ENCODE measurements at places on chromosomes 4 and X. TPM values are rescaled to one million over a fixed set of nuclear protein-coding genes. Genes with fewer than 3 reads are reported as not detected.

SMIM10 gene
- not detected for total RNA-seq

DNA sequence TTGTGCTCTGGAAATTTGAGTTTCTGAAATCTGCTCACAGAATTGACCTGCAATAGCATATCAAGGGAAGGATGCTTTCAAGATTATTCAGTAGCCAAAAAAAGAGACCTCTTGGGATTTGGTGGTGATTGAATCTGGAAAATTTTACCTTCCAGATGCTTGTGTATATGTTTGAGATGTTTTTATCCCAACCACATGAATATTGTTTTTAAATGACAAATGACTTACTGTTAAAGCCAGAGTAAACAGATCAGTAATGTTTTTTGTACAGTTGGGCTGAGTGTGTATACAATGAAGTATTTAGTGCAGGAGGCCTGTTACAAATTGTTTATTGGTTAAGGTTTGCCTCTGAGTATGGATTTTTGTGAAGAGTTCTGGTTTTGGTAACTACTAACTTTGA is 126.5 kb downstream of the CBR4 start:
- DNase-seq = no peak

- no peak for DNase-seq
Measured at GRCh38 chr4:165053645-165054044, at the start of gene TRIM75. Gene TRIM75 (plus strand): TSS chr4:165053866. CDS start chr4:165059148, 5,282 bp downstream.

- no peak for DNase-seq
Measured at GRCh38 chrX:147626605-147627004, 285.1 kb upstream of the FMR1 start.

DNA sequence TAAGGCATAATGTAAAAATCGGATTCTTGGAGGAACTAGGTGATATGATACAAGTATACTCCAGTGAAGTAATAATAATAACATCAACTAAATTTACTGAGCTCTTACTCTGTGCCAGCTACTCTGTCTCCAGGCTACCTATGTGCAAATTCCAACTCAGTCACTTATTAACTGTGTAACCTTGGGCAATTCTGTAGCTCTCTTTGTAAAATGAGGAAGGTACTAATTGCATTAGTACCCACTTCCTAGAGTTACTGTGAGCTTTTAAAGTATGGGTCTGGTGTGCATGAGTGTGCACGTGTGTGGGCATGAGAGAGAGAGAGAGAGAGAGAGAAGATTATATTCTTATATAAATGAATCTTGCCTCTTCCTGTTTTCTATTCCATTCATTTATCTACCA is 169.9 kb downstream of the KCNIP4 start:
- DNase-seq = no peak

SSX1 gene
- not detected for total RNA-seq

MYOZ2 gene
- not detected for total RNA-seq

TMSB15A gene
- not detected for total RNA-seq

DNA sequence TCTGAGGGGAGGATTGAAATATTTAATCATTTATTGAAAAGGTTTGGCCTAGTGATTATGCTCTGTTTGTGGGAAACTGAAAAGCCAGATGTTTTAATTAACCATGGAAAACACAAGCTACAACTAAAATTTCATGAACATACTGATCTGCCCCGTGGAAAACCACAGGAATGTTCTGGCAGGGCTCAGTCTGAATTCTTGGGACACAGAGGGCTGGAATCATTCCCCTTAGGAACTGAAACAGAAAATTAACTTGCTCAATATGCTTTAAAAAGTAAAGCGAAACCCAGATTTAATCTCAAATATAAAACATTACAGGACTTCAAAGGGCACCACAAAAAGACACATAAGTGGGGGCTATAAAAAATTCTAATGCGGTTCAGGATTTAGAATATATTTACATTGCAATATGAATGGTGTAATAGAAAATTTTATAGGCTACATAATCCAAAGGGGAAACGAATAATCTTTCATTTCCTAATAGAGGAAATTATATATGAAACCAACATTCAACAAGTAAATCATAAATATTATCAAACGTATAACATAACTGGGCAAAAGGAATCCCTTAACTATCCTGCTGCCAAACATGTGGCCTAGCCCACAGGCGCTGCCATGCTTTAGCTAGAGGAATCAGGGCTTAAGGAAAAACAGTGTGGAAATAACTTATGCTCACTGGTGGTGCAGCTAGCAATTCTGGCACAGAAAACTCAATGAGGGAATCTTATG is 70.9 kb downstream of the APBB2 start:
- DNase-seq = peak; percentile 63

GRCh38 chr4:108917255-108917654 is 154.4 kb upstream of the ETNPPL start:
- peak; percentile 5 for DNase-seq

DNA sequence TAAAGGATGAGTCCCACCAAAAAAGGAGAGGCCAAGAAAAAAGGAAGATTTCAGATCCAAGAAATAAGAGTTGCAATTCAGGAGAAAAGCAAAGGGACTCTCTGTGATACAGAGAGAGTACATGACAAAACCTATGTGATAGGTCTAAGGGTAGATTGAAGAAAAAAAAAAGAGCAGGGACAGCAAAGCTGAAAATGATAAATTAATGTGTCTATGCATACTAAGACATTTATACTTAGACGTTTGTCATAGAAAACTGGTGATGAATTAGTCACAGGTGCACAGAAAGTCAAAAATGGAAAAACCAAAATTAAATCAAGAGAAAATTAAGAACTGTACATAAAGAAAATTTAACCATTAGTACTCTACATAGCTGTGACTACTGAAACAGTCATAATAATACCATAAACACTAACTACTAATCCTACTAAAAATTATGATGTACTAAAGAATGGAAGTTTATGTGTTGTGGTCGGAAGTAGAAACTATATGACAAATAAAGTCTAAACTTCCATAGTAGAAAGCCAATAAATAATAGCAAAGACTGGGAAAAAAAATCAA is 9.9 kb downstream of the CENPC start:
- no peak for DNase-seq

DNA sequence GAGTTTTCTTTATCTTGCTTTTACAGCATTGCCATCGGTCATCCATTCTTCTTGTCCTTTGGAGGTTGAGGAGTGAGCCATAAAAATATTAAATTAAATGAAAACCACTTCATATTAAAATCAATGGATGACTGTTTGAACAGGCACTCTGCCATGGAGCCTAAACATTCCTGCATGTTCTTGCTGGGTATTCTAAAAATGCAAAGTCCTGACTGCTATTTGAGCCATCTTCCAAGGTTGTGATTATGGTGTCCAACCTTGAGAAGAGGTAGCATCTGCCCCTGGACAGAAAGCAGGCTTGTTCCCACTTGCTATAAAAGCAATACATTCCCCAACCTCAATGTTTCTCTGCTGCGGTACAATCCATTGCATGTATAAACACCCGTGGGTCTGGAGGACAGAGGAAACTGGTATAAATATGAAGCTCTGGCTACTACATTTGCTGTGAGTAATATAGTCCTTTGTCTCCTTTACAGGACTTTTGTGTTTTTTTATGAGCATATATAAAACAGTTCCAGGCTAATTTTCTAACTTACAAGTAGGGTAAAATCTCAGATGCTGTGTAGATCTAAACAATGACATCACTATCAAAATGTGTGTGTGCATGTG is 70.9 kb upstream of the FAT4 start:
- DNase-seq = peak; percentile 41

ADGRG4 gene
- total RNA-seq = not detected

GRCh38 chr4:99411041-99411440 is 24.1 kb downstream of the ADH7 start:
- peak; percentile 55 for DNase-seq

DNA sequence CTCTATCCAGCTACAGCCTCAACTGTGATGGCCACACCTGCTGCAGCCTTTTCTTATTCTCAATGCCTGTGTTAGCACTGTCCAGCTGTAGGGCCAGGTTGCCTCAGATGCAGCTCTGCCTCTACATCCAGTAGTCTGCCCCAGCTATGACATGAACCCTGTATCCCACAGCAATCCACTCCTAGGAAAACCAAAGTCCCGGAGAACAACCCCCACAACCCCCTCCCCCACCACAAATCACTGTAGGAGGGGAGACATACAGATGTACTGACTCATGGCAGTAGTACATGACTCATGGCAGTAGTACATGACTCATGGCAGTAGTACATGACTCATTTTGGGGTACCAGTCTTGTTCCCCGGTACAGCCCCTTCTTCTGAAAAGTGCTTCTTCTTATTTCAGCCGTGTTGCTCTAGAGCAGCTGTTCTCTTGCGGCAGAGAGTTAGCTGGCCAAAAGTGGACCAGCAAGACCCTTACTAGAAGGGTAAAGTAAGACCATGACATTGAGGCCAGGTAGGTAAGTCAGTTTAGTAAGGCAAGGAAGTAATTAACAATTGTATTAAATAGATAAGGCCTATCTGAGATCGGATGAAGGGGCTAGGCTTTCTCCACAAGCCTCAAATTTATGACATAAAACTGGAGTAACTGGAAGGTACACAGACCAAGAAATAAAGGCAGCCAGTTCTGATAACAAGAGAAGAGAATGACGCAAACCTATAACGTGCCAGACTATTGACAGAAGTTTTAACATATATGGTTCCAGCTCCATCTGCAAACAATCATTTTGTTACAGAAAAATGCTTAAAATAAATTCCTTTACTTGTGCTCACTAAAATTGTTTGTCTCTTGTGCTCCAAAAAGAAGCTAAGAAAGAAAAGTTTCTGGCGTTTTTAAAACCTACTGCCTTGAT is 221.4 kb downstream of the TACR3 start:
- peak; percentile 76 for DNase-seq

DNA sequence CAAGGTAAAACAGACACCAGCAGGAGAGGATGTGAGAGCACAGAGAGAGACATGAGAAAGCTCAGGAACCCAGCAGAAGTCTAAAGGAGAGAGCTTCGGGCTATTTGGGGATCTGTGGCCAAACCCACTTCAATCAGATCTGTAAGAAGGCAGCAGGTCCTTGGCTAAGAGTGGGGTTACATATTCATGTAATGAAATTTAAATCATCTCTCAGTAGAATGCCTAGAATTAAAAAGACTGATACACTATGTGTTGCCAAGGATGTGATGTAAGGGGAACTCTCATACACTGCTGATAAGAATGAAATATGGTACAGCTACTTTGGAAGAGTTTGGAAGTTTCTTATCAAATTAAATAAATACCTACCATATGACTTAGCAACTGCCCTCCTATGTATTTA is 35.8 kb downstream of the PDE5A start:
- no peak for DNase-seq

ATP8A1 gene
- 1.4 TPM for total RNA-seq

AFAP1 gene
- total RNA-seq = 16.1 TPM

BEX3 gene
- total RNA-seq = 94.8 TPM

GRCh38 chr4:85994576-85994975 is 365.3 kb downstream of the MAPK10 start:
- no peak for DNase-seq

DNA sequence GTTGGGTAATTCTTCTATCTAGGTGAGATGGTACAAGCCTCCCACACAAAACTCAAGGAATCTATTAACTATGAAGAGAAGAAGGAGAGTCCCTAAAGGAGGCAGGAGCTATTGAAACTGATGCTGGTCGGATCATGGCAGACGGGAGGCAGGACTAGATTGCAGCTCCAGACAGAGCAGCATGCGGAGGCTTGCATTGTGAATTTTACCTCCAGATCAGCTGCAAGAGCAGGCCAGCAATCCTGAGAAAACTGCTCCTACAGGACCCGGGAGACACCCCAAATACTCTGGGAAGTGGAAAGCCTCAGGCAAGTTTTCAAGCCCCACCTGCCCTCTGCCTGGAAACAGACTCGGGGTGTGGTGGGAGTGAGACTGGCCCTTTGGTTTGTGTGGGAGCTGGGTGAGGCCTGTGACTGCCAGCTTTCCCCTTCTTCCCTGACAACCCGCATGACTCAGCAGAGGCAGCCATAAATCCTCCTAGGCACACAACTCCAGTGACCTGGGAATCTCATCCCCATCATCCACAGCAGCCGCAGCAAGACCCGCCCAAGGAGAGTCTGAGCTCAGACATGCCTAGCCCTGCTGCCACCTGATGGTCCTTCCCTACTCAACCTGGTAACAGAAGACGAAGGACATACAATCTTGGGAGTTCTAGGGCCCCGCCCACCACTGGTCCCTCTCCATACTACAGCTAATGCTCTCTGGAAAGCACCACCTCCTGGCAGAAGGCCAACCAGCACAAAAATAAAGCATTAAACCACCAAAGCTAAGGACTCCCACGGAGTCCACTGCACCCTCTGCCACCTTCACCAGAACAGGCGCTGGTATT is 30.9 kb downstream of the GATB start:
- peak; percentile 95 for DNase-seq

VCX3A gene
- not detected for total RNA-seq

GRCh38 chrX:75522565-75523431 is at the start of gene ZDHHC15:
Gene ZDHHC15 (minus strand): TSS chrX:75523037. CDS start chrX:75523024, 13 bp downstream.
- peak; percentile 9 for DNase-seq

- no peak for DNase-seq
Measured at GRCh38 chrX:147485207-147485606, 426.5 kb upstream of the FMR1 start.

- DNase-seq = no peak
Measured at GRCh38 chrX:139933904-139934303, 1.1 kb upstream of the ATP11C start.

SERPINA7 gene
- not detected for total RNA-seq

MAOB gene
- under 0.01 TPM for total RNA-seq
